ENCODE measurements at places on chromosomes 2 and 18.

DNA sequence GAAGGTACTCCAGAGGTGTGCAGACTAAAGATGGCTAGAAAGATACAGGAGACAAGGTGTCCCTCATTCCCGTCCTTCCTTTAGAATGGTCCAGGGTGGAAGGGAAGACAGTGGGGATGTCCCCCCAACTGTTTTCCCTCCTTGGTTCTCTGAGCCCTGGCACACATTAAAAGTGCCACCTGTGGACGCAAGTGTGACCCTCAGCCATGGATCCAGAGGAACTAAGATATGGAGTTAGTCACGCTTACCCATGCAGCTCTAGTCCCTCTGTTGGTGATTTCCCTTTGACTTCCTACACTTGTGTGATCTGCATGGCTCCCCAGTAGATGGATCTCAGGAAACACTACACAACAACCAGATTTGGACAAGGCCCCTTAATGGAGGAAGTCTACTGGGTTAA is 113.1 kb upstream of the SRD5A2 start:
- DNase-seq, result no peak

- DNase-seq, result no peak
Observed at GRCh38 chr18:29377346-29377745, 1200.4 kb upstream of the CDH2 start.

- no peak for DNase-seq
Observed at GRCh38 chr18:47758000-47758399, 172.5 kb downstream of the SMAD2 start.

- DNase-seq, result no peak
Observed at GRCh38 chr2:156380117-156380645, 47.7 kb upstream of the NR4A2 start.

GRCh38 chr2:68379184-68379708 is 14.2 kb downstream of the PLEK start:
- peak; percentile 61 for DNase-seq

- DNase-seq, result no peak
Observed at GRCh38 chr2:25517701-25518100, 155.7 kb downstream of the DTNB start.

DNA sequence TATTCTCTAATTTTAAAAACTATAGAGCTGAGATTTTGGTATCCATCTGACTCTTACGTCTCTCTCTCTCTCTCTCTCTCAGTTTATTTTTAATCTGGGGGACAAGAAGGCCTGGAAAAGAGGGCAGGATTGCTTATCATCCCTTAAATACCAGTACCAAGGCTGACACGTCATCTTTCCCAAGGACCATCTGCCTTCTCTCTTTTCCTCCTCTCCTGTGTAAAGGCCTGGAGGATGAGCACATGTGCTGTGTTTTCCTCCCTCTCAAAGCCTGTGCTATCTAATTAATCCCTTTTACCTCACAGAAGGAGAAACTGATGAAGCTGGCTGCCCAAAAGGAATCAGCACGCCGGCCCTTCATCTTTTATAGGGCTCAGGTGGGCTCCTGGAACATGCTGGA is 7.3 kb downstream of the IL37 start:
- DNase-seq, result no peak

- DNase-seq, result no peak
Observed at GRCh38 chr2:114011713-114012112, 121.8 kb downstream of the ACTR3 start.

DNA sequence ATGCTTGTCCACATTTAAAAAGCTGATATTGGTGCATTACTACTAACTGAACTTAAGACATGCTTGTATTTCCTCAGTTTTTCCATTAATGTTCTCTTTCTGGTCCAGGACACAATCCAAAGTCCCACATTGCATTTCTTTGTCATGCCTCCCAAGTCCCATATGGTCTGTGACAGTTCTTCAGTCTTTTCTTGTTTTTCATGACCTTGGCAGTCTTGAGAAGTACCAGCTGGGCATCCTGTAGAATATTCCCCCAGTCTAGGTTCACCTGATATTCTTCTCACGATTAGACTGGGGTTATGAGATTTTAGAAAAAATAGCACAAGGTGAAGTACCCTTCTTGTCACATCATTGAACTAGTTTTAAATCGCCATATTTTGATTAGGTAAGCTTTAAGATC is 10.3 kb upstream of the ZBTB14 start:
- DNase-seq, result no peak

DNA sequence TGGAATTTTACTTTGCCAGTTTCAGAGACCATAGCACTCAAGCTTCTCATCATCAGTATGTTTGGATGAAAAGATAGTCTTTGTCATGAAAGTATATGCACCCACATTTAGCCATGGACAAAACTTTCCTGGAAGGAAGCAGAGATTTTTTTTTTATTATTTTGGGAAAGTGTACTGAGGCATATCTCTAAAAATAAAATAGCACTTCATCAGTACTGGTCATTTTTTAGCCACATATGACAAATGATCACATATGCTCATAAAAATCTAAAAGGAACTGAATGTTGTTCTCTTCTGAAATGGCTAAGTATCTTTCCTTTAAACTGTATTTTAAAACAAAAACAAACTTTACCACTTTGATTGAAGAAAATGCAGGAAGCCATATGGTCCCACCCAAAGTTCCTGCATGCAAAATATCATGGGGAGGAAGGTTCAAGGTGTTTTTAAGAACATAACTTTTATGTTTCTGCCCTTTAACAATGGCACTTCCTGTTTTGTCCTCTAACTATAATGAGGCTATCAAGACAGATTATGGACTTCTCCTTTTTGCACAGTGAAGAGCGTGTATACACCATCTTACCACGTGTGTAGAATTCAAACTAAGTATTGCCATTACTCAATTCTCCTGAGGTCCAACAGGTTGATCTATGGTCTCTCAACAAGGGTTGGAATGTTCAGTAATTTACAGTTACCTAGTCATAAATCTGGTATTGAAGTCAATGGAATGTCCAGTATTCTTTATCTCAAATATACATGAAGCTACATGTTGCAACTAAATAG is 77.1 kb upstream of the SLC39A10 start:
- DNase-seq, result no peak

DNA sequence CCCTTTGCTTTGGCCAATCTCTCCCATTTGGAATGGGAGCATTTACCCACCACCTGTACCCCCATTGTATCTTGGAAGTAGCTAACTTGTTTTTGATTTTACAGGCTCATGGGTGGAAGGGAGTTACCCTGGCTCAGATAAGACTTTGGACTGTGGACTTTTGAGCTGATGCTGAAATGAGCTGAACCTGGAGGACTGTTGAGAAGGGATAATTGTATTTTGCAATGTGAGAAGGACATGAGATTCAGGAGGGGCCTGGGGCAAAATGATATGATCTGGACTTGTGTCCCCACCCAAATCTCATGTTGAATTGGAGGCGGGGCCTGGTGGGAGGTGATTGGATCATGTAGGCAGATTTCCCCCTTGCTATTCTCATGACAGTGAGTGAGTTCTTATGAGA is 58.6 kb upstream of the ZFP36L2 start:
- DNase-seq, result no peak

DNA sequence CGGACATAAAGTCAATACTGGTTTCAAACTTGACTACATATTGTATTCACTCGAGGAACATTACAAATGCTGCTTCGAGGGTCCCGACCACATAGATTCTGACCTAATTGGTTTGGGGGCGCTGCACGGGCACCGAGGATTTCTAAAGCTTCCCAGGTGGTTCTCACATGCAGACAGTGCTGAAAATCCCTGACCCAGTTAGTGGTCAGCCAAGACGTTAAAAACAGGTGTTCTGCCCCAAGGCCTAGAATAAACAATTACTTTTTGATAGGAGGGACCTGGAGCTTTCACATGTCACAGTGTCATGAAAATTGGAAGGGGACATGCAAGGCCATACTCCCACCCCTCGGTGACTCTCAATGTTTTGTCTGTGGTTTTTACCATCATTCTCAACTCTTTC is 368.9 kb downstream of the RNF144A start:
- DNase-seq, result no peak

GRCh38 chr2:234363011-234363487 is 133.8 kb downstream of the ARL4C start:
- no peak for DNase-seq

DNA sequence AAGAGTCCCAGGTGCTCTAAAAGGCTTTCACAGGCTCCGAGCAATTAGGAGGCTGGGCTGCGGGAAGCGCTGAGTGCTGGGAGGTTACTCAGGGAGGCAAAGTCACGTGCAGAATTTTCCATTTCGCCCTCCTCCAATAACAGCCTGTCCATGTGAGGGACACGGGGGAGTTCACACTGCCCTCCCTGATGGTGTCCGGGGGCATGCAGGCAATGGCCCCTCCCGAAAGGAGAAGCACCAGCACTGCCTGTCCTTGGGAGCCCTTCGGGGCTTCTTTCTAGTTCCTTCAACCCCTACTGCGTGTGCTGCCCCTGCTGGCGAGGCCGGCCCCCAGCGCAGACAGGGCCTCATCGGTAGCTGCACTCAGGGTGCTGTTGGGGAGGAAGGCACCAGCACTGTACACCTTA is 63.1 kb upstream of the HPCAL1 start:
- DNase-seq, result no peak

- no peak for DNase-seq
Observed at GRCh38 chr2:119996148-119996547, 16.7 kb upstream of the EPB41L5 start.

DNA sequence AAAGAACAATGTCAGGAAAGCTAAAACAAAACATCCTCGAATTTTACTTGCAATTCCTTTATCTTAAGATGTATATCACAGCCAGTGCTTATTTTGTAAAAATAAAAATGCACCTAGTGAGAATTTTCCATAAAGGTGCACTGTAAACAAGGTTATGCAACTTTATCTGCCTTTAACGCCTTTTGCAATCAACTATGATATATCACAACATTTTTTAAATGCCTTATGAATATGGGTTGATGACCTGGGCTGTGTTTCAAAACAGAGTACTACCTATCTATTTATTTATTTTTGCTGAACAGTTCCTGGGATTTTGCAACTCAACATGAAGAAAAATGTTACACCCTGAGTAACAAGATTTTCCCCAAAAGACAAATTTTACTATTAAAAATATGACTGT is 869.8 kb downstream of the CPS1 start:
- no peak for DNase-seq

DNA sequence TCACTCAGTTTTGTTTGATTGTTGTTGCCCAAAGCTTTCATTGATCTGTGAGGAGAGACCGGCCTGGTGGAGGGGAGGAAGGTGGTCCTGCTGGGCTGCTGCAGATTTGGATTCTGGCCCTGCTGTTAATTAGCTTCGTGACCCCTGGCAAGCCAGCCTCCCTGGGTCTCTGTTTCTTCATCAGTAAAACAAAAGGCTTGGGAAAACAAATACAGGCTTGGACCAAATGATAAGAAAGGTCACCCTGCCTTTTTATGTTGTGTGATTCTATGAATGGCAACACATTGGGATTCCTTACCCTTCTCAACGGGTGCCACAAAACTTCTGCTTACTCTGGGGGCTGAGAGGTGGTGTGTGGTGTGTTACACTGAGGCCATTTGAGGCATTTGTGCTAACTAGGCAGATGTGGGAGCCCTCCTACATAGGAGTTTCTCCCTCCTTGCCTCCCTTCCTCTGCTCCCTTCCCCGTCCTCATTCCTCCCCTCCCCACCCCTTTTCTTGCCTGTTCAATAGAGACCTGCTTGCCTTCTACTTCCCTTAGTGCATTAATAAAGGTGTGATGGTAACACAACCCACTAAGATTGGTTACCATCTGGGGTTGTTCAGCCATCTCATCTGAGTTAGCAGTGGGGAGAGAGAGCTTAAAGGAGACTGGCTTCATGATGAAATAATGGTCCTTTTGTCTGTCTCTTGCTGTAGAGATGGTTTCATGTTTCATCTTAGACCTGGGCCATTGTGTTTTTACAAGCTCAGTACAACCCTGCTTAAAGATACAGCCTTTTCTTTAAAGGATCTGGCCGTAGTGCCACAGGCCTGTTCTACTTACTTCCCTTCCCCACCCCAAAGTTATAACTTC is 96.2 kb downstream of the TANC1 start:
- no peak for DNase-seq

DNA sequence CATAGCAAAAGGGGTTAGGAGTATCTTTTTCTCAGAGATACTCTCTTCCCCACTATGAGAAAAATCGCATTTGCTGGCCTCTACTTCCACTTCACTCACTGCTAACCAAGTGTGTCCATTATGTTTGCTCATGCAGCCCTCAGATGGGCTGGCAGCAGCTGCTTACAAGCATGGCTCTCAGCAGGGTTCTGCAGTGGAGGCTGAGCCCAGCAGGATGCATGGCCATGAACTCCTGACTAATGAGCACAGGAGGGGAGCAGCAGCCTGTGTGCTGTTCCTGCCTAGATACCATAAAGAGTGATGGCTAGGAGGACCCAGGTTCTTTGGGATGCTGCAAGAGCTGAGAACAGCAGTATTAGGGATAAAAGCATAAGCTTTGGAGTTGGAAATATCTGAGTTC is 316.9 kb upstream of the THSD7B start:
- no peak for DNase-seq

DNA sequence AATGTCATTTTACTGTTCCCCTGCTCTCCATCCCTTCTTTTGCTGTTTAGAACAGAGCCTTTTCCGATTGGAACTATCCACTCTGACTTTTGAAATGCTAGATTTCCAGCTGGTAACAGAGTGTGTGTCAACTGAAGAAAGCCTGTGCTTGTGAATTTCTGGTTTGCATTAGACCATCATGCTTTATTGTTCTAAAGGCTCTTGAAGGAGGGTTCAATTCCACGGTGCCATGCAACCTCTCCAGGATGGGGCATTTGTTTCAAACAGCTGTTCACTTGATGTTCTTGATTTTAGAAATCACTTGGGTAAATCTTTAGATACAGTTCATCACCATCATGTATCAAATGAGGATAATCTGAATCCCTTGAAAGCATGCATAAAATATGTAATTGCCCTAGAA is 156.7 kb downstream of the QPCT start:
- no peak for DNase-seq

DNA sequence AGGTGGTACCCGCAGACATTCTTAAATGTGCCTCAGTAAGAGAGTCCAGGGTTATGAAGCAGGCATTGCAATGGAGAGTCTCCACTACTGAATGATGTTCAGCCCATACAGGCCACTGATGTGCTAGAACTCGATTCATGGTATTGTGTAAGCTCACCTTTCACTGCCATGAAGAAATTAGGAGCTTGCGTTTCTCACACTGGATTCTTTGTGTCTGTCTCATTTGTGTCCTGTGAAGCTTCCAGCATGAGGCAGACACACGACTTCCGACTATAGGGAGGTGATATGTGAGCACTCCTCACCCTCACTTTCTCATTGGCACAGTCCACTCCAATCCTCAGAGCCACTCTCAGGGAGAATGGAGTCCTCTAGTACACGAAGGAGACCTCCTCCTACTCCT is 677.4 kb upstream of the RAB6C start:
- no peak for DNase-seq

DNA sequence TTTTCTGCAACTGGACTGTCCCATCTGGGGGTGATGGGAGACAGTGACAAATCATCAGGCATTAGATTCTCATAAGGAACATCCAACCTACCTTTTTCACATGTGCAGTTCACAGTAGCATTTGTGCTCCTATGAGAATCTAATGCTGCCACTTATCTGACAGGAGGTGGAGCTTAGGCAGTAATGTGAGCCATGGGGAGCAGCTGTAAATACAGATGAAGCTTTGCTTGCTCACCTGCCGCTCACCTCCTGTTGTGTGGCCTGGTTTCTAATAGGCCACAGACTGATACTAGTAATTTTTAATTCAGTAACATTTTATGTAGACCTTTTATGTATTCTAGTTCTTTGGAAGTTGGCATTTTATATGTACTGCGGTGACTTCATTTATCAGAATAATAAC is 180.1 kb upstream of the SPOPL start:
- no peak for DNase-seq

All from CD4-positive, alpha-beta T cell treated with Interleukin-12 subunit alpha and Interleukin-12 subunit beta, for 1 hour (primary cell).